ENCODE measurements at places on chromosomes 3 and 15.

DNA sequence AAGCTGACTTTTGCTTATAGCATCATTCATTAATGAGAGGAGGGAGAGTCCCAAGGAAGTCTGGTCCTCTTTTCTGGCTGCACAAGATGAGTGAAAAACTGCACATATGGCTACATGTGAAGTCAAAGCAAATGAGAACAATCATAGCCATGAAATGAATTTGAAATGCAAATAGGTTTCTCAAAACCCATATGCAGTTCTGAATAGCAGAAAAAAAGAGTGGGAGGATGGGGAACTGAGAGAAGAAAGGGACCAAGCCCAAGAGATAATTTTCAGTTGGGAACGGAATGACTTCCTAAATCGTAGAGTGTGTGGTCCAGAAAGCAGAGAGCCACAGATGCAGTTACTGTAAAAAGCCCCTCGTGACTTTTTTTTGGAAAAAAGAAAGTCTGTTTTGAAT, 66.3 kb downstream of the GTPBP8 start:
- DNase-seq: no peak

DNA sequence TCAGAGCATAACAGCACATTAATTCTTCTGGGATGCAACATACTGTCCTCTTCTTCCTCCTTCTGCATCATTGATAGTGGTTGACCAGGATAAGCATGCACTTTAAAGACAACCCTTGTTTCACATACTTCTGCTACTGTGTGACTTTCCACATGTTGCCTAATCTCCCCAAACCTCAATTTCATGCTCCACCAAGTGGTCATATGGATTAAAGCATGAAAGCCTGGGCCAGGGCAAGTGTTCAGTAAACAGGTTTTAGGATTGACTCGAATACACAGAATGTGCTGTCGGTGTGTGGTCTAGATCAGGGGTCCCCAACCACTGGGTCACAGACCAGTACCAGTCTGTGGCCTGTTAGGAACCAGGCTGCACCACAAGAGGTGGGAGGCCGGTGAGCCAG, 22.5 kb upstream of the BFSP2 start:
- DNase-seq: no peak

GRCh38 chr3:160065786-160066185, 77.2 kb downstream of the IL12A start:
- no peak for DNase-seq

- DNase-seq: no peak
Observed at GRCh38 chr3:23663246-23663645, 142.5 kb upstream of the UBE2E1 start.

GRCh38 chr3:182909318-182910040, 70.9 kb downstream of the DCUN1D1 start:
- DNase-seq: no peak

GRCh38 chr15:74351670-74352069, 15.8 kb downstream of the CYP11A1 start:
- no peak for DNase-seq

DNA sequence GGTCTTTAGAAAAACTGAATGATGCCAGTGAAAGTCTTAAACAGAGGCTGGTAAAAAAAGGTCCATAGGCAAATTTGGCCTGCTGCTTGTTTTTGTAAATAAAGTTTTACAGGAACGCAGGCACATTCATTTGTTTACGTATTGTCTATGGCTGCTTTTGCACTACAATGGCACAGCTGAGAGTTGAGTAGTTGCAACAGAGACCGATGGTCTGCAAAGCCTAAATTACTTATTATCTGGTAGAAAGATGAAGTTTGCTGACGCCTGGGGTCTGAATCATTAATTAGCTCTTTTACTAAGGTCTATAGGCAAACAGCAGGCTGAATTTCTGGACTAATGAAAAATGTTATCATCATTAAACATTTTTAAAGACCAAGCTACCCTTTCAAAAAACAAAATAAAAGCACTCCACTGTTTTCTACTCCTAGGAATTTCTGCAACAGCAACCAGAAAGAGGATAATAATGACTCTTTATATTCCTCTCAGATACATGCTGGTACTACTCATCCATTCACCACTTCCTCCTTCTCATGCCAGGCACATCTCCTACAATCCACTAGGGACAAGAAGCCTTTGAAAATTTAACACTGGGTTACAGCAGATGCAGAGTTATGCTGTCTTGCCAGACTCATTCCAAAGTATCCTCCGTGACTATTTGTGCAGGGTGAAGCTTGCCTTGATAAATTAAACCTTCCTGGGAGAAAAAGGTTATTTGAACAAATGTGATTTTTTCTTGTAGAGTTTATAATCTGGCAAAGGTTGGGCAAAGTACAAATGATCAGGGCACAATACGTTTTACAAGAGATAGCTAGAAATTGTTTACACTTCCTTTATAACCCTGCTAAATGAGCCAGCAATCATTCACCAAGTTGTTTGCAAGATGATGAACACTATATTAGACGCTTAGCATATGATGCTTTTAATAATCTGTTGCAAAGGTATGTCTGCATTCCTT, 6.0 kb downstream of the GATM start:
- DNase-seq: no peak
